ENCODE measurements at places on chromosomes 6 and 20. TPM values are rescaled to one million over a fixed set of nuclear protein-coding genes. Genes with fewer than 3 reads are reported as not detected.

Gene HDGFL1
- total RNA-seq, result not detected

Gene ULBP1
- 0.17 TPM for total RNA-seq

DNA sequence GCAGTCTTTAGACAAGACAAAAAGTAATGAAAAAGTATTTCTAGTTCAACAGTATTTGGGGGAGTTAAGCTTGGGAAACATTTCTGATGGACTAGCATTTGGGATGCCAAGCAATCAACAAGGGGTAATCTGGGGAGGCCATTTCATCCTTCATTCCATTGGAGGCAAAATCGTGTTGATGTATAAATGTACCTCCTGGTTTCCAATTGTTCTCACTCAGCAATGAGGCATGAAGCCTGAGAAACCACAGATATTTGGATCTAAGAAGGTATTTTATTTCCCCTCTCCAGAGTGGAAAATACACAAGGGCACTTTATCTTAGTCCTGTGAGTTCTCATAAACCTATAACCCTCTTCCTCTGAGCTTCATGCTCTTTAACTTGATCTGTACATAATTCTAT, 68.2 kb downstream of the TBX18 start:
- no peak overlapping the region for H3K4me3 ChIP-seq
- H3K27me3 ChIP-seq, result no peaks in the 10 kb centered on the region
- no peaks in the 10 kb centered on the region for H3K4me1 ChIP-seq
- DNase-seq, result no peak
- H3K27ac ChIP-seq, result no peak overlapping the region
- H3K36me3 ChIP-seq, result no peaks in the 10 kb centered on the region

GRCh38 chr6:89729818-89730217, 89.8 kb downstream of the MDN1 start:
- H3K27me3 ChIP-seq, result no peaks in the 10 kb centered on the region
- H3K27ac ChIP-seq, result no peak overlapping the region
- no peak for DNase-seq
- peaks cover 15% of the 10 kb centered on the region for H3K36me3 ChIP-seq
- no peaks in the 10 kb centered on the region for H3K4me1 ChIP-seq

GRCh38 chr6:96460052-96460700, 61.4 kb upstream of the UFL1 start:
- no peak overlapping the region for H3K27ac ChIP-seq
- no peak overlapping the region for H3K4me3 ChIP-seq
- no peaks in the 10 kb centered on the region for H3K27me3 ChIP-seq
- no peak for DNase-seq
- H3K36me3 ChIP-seq, result no peaks in the 10 kb centered on the region

DNA sequence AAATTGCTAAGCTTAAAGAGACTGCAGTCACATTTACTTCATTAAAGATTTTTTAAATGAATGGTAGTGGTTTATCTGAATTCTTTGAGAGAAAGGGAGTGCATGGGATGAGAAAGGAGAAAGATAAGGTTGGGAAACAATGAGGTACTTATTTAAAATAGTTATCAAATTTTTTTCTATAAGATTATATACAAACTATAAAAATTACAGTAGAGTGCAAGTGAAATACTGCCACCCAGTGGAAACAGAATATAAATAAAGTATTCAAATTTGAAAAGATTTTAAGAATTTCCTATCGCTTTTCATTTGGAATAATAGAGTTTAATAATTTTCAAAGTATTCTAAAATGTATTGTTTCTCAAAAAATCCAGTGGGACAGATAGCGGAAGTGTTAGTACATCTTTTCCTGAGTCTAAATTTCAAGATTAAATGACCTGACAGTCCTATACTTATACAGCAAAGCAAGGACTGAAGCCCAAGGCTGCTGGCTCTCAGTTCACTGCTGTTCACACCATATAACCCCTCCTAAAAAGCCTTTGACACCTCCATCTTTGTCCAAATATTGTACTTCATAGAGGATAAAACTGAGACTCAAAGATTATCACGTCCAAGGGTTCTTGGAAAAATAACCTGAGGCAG, 31.1 kb downstream of the EPM2A start:
- H3K4me1 ChIP-seq, result no peaks in the 10 kb centered on the region
- no peaks in the 10 kb centered on the region for H3K27me3 ChIP-seq
- no peaks in the 10 kb centered on the region for H3K36me3 ChIP-seq
- H3K27ac ChIP-seq, result no peak overlapping the region

DNA sequence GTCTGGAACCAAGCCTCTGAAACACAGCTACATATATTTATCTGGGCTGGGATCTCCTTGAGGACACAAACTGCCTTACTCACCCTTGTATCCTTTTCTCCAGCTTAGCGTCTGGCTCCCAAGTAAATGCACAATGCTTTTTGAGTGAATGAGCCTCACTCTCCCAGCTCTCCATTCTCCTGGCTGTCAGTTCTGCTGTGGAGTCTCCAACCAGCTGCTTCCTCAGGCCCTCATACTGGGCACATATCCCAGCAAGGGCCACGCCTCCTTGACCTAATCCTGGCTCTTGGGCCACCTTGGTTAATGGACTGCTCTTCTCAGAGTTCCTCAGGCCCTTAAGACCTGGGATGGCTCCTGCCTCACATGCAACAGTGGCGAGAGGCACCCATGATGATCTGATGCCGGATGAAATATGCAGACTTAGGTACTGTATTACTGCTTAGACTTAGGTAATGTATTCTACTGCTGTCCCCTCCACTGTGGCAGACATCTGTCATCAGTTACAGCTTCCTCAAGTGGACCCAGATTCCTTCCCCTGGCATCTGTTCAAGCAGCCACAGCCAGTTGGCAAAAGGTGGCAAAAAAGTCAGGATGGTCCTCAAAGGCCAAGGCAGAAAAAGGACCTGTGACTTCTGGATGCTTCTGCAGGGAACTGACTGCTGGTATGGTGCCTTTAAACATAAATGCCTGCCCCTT, 16.5 kb downstream of the SNHG17 start:
- H3K36me3 ChIP-seq, result peaks cover 57% of the 10 kb centered on the region
- no peak for DNase-seq
- H3K4me1 ChIP-seq, result peaks cover 7% of the 10 kb centered on the region

GRCh38 chr6:73604020-73604419, 49.8 kb downstream of the SLC17A5 start:
- no peak overlapping the region for H3K27ac ChIP-seq
- H3K4me3 ChIP-seq, result no peak overlapping the region
- H3K36me3 ChIP-seq, result peaks cover 5% of the 10 kb centered on the region
- DNase-seq, result no peak

DNA sequence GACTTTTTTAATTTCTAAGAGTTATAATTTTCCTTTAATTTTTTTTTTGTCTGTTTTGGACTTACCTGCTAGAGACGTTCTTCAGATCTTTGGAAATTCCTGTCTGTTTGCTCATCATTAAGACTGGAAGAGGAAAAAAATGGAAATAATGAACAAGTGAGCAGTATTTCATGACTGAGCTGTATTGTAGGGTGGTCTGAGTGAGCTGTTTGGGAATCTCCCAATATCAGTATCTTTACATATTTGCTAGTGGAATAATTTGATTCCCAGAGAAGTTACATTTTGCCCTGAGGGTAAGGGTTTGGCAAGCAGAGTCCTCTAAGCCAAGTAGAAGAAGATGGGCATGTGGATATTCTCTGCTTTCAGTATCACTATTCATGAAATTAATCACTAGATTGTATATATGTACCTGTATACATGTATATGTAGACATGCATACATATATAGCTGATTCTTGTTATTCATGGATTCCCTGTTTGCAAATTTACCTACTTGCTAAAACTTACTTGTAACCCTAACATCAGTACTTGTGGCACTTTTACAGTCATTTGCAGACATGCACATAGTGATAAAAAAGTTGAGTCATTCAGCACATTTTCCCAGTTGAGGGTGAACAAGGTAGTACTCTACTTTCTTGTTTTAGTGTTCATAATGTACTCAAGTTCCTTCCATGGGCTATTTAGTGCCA, 13.5 kb downstream of the ZC2HC1B start:
- H3K27me3 ChIP-seq, result no peaks in the 10 kb centered on the region
- no peaks in the 10 kb centered on the region for H3K4me1 ChIP-seq
- H3K36me3 ChIP-seq, result no peaks in the 10 kb centered on the region
- no peak overlapping the region for H3K4me3 ChIP-seq

- no peaks in the 10 kb centered on the region for H3K27me3 ChIP-seq
- no peak overlapping the region for H3K4me3 ChIP-seq
- no peaks in the 10 kb centered on the region for H3K36me3 ChIP-seq
- no peak for DNase-seq
- no peak overlapping the region for H3K27ac ChIP-seq
- H3K4me1 ChIP-seq, result no peaks in the 10 kb centered on the region
Measured at GRCh38 chr20:53080969-53081871, 109.1 kb downstream of the TSHZ2 start.

DNA sequence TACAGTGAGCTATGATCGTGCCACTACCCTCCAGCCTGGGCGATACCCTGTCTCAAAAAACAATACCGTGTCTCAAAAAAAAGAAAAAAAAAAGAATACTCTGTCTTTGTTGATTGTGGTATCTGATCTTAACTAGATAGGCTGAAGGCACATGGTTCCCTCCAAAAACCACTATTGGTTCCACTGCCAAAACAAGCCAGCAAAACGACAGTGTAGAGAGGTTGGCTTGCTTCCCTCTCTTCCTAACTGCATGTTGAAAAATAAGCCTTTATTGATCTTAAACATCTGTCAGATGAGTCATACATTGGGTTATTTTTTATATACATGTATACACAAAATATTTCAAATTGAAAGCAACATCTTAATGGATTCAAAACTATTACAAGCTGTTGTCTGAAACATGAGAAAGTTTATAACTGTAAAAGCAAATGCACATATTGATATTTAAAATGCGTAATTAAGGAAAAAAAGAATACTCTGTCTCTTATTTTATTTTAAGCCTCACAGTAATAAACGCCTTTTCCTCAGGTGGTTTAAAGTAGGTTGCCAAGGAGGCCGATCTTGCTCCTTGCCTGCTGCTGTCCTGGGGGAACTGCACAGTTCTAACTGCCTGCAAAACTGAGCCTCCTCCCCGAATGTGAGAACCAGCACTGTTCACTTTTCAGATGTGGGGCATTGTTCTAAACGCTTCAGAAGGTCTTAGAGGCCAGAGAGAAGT, 7.0 kb upstream of the NINL start:
- no peak overlapping the region for H3K27ac ChIP-seq
- DNase-seq, result no peak
- no peaks in the 10 kb centered on the region for H3K4me1 ChIP-seq
- H3K27me3 ChIP-seq, result no peaks in the 10 kb centered on the region

Measured in spinal cord (tissue), 10 donors.